ENCODE measurements at places on chromosomes 1 and 21. TPM values are rescaled to one million over a fixed set of nuclear protein-coding genes. Genes with fewer than 3 reads are reported as not detected.

DNA sequence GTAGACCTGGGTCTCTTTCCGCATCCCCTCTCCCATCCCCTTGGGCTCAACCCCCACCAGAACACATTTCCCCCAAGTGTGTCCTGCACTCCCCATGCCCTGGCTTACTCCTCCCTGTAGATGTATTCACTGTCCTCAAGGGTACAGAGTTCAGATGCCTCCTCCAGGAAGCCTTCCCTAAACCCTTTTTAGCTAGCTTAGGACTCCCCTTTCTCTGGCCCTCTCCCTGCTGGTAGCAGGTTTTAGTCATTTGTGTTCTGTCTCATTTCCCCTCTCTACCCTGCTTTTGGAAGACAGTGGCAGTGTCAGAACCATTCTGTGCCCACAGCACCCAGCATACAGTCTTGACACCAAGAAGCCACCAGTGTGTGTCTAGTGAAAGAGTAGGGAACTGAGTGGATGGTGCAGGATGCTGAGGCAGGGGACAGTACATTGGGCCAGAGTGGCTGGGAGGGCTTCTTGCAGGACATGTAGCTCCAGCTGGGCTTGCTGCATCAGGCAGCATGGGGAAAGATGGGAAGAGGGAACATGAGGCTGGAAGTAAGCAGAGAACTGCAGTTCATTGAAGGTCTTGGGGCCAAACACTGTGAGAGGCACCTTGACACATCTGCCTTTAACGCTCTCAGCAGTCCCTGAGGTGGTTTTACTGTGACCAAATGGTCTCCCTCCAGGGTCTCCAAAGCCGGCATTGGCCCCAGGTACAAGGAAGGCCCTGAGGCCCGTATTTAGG is 2.5 kb downstream of the FOXO6 start:
- DNase-seq: no peak

VWA5B1 gene
- total RNA-seq: not detected

DNA sequence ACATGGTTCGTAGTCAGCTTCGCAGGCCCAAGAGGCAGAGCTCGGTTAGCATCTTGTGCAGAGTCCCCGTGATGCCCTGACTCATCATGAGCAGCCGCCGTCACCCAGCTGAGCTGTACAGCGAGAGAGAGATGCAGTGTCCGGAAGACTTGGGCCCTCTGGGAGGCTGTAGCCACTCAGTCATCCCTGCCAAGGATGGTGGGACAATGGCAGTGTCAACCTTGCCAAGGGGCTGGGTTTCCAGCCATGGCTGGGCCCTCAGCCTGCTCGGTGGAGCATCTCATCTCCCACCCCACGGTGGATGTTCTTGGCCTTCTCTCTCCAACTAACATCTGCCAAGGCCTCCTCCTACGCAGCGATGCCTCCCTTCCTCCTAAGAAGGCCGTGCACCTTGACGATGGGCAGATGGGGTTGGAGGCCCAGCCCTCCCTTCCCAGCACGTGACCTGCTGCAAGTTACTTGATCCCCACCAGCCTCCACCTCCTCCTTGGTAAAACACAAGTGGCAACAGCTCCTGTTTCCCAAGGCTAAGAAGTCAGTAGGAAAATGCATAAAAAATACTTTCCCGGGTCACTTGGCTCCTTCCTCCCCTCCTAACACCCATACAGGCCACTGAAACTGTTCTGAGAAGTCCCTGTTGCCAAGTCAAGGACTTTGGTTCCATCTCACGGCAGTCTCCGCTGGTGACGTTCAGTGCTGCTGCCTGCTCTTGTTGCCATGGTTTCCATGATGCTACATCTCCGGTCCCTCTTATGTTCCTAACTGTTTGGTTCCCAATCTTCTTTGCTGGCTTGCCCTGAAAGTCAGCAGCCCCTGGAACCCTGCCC is 384.7 kb upstream of the VAMP3 start:
- no peak for DNase-seq

GRCh38 chr1:38132681-38133080 is 86.1 kb upstream of the POU3F1 start:
- no peak for DNase-seq

FCRL2 gene
- 0.47 TPM for total RNA-seq

NFYC gene
- total RNA-seq: 66.0 TPM

GRCh38 chr1:7120863-7121621 is 335.8 kb downstream of the CAMTA1 start:
- no peak for DNase-seq
